ENCODE measurements at places on chromosomes 3 and 15.

- no peak for DNase-seq
Observed at GRCh38 chr3:141294301-141294700, 62.7 kb downstream of the PXYLP1 start.

GRCh38 chr15:60928210-60928609 lies 300.9 kb downstream of the RORA start:
- no peak for DNase-seq

- no peak for DNase-seq
Observed at GRCh38 chr3:149560617-149561016, 86.1 kb downstream of the TM4SF4 start.

DNA sequence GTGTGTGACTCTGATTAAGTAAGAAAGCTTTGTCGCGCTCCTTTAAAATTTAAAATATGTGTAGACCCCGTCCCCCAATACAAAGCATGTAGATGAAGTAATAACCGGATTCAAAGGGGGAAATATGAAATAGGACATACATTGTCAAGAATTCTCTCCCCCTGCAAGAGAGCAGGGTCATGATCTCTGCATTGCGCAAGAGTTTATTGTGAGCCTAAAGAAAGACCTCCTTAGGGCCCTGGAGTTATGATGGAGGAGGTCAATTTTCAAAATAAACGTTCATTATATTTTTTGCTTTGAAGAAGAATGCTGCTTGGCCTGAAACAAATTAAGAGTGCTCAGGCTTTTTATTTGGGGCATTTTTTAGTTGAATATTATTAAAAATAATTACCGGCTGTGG lies 235.0 kb downstream of the SHOX2 start:
- no peak for DNase-seq

DNA sequence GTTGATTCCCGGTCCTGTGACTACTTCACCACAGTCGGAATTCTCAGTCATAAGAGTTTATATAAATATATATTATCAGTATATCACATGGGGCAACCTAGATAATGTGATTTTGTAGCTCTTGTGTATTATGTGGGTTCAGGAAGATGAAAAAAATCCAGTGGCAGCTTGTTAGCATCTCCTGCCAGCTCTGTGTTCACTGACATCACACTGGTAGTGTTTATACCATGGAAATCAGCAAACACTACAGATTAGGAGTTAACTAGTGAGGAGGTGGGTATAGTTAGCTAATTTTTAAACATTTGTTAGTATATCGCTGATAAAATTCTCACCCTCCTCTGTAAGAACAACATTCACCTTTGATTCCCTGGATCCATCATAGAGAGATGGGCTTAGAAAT lies 44.5 kb upstream of the KCNMB2 start:
- no peak for DNase-seq

- no peak for DNase-seq
Observed at GRCh38 chr3:111730143-111730542, 128.9 kb upstream of the PHLDB2 start.

GRCh38 chr15:79122391-79122790 lies 31.8 kb upstream of the RASGRF1 start:
- no peak for DNase-seq

GRCh38 chr15:34437687-34438086 lies at the start of gene GOLGA8A:
TSS of gene GOLGA8A (minus strand) at chr15:34437808. CDS start at chr15:34389691, 48,117 bp downstream.
- DNase-seq: peak; percentile 86

DNA sequence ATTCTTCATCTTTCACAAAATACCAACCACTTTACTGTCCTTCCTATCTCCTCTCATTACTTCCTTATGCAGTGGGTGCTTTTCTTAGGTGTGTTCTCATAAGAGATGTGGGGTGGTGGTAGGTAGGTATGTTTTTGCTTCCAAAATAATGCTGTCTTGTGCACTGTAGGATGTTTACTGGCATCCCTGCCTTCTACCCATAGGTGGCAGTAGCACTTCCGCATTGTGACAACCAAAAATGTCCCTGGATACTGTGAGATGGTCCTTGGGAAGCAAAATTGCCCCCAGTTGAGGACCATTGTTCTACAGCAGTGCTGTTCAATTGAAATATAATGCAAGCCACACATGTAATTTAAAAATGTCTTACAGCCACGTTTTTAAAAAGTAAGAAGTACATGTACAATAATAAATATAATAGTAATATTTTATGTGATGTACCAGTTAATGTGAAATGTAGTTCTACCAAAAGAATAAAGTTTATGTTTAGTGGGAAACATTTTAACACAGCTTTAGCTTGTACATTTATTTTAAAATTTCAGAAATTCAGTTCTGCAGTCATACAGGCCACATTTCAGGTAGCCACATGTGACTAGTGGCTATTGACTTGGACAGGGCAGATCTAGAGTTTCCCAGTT lies 75.2 kb downstream of the NEO1 start:
- DNase-seq: peak; percentile 35
